Tibial nerve (tissue), 4 donors: ENCODE measurements at places on chromosomes 5 and 9. TPM values are rescaled to one million over a fixed set of nuclear protein-coding genes. Genes with fewer than 3 reads are reported as not detected.

GRCh38 chr9:73906671-73907070 is 590.5 kb upstream of the RORB start:
- no peaks in the 10 kb centered on the region for H3K36me3 ChIP-seq
- no peak for DNase-seq
- no peaks in the 10 kb centered on the region for H3K27me3 ChIP-seq
- H3K4me3 ChIP-seq, result no peak overlapping the region
- H3K27ac ChIP-seq, result no peak overlapping the region

DNA sequence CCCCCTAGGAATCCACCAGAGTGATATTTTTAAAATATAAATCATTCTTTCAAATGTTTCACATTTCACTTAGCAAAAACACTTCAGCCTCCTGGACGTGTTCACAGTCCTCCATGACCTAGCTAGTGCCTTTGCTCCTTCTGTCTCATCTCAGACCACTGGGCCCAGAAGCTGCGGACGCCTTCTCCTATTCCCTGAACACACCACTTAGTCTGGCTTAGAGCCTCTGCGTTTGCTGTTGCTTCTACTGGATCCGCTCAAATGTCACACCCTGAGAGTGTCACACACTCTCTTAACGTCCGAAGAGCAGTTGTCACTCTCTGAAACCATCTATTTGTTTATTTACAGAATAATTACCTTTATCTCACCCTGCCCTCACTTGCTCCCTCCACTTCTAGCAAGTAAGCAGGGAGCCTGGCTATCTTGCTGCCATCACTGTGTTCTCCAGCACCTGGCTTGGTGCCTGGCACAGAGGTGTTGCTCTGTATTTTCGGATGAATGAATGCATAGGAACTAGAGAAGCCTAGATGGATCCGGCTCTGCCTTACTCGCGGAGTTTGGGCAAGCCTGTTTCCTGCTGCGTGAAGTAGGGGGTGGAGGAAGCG is 1.2 kb upstream of the GRK6 start:
- H3K36me3 ChIP-seq, result no peaks in the 10 kb centered on the region
- H3K4me1 ChIP-seq, result peaks cover 27% of the 10 kb centered on the region
- no peak for DNase-seq
- H3K27ac ChIP-seq, result peak overlapping the region; percentile 92
- H3K4me3 ChIP-seq, result peak overlapping the region; percentile 66

GRCh38 chr5:33143405-33144123 is 297.2 kb upstream of the TARS1 start:
- H3K4me3 ChIP-seq, result no peak overlapping the region
- no peaks in the 10 kb centered on the region for H3K27me3 ChIP-seq
- H3K4me1 ChIP-seq, result no peaks in the 10 kb centered on the region
- no peak overlapping the region for H3K27ac ChIP-seq

DNA sequence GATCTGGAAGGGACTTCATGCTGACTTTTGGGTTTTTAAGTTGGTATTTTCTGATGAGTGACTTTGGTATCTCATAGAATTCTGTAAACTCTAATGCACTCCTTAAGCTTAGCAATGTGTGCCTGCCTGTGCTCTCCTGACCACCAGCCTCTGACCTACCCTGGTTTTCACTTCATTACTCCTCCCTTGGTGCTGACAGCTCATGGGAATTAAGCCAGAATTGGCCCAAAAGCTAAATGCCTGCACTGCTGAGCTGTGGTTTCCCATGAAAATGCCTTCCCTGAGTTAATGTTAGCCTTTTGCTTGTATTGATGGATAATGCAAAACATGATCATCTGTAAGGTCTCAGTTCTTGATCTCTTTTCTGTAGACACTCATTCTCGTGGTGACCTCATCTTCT is 308.0 kb downstream of the DOCK8 start:
- DNase-seq, result no peak
- H3K36me3 ChIP-seq, result no peaks in the 10 kb centered on the region
- H3K4me3 ChIP-seq, result no peak overlapping the region
- peaks cover 38% of the 10 kb centered on the region for H3K4me1 ChIP-seq
- no peak overlapping the region for H3K27ac ChIP-seq

- H3K4me1 ChIP-seq, result no peaks in the 10 kb centered on the region
- no peaks in the 10 kb centered on the region for H3K27me3 ChIP-seq
- no peaks in the 10 kb centered on the region for H3K36me3 ChIP-seq
- DNase-seq, result no peak
- H3K4me3 ChIP-seq, result no peak overlapping the region
- no peak overlapping the region for H3K27ac ChIP-seq
Measured at GRCh38 chr9:84339503-84339902, 1.1 kb downstream of the SLC28A3 start.

GRCh38 chr5:54757541-54757940 is 227.9 kb downstream of the ESM1 start:
- no peak for DNase-seq
- no peaks in the 10 kb centered on the region for H3K36me3 ChIP-seq
- H3K27me3 ChIP-seq, result no peaks in the 10 kb centered on the region

- no peak overlapping the region for H3K27ac ChIP-seq
- no peaks in the 10 kb centered on the region for H3K27me3 ChIP-seq
- no peaks in the 10 kb centered on the region for H3K36me3 ChIP-seq
- H3K4me3 ChIP-seq, result no peak overlapping the region
- peaks cover 4% of the 10 kb centered on the region for H3K4me1 ChIP-seq
Measured at GRCh38 chr5:95631991-95632675, 12.2 kb downstream of the GPR150 start.

DNA sequence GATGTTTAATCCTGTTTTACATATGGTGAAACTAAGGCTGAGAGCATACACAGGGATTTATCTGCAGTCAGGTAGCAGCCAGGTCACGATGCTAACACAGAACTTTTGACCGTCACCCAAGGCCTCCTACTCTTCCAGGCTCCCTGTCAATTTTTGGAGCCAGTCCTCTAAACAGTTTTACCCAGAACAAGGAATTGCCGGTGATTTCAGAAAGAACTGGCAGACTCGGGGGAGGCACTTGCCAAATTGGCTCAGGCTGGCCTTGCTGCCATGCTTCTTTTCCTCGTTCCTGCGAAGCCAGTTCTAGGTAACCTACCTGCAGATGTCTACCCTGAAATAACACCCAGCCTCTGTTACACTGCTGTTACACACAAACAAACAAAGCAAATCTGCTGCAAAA is 21.2 kb downstream of the GRIA1 start:
- no peak overlapping the region for H3K27ac ChIP-seq
- H3K4me1 ChIP-seq, result peaks cover 4% of the 10 kb centered on the region
- H3K36me3 ChIP-seq, result no peaks in the 10 kb centered on the region
- no peak overlapping the region for H3K4me3 ChIP-seq
- H3K27me3 ChIP-seq, result no peaks in the 10 kb centered on the region
- no peak for DNase-seq

GRCh38 chr5:52702877-52703276 is 84.8 kb upstream of the ITGA1 start:
- H3K36me3 ChIP-seq, result no peaks in the 10 kb centered on the region
- DNase-seq, result no peak
- no peaks in the 10 kb centered on the region for H3K27me3 ChIP-seq

DNA sequence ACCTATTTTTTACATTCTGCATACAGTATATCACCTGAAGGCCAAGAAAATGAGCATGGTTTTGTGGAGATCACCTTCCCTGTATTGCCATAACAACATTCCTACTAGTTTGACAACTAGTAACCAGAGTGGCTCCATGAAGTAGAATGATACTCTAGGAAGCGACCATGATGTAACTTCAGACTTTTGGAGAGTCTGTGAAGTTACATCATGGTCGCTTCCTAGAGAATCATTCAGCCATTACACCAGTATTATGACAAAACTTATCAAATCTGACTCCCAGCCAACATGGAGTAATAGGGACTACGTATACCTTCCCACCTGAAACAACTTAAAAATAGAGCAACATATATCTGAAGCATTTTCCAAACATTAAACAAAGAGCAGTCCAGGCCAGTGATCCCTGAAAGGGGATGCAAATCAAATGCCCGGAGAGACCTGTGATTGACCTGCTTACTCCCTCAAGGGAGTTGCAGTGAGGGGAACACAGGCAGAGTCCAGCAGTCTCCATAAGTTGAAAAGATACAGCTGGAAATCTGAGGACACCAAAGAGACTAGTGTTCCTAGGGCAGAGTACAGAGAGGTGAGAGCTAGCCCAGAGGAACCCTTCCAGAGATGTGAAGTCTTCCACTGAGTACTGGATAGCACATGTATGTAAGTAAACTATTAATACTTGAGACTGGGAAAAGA is 7.8 kb downstream of the ECM2 start:
- no peak for DNase-seq
- H3K4me3 ChIP-seq, result no peak overlapping the region
- H3K4me1 ChIP-seq, result no peaks in the 10 kb centered on the region
- no peak overlapping the region for H3K27ac ChIP-seq
- H3K36me3 ChIP-seq, result no peaks in the 10 kb centered on the region
- H3K27me3 ChIP-seq, result no peaks in the 10 kb centered on the region

GRCh38 chr5:159844267-159845121 is 71.8 kb upstream of the ADRA1B start:
- H3K27me3 ChIP-seq, result no peaks in the 10 kb centered on the region
- no peak overlapping the region for H3K27ac ChIP-seq
- no peaks in the 10 kb centered on the region for H3K36me3 ChIP-seq
- no peaks in the 10 kb centered on the region for H3K4me1 ChIP-seq
- DNase-seq, result no peak

- no peak overlapping the region for H3K4me3 ChIP-seq
- no peaks in the 10 kb centered on the region for H3K36me3 ChIP-seq
Measured at GRCh38 chr5:74140409-74140808, 500.1 kb downstream of the ENC1 start.

DNA sequence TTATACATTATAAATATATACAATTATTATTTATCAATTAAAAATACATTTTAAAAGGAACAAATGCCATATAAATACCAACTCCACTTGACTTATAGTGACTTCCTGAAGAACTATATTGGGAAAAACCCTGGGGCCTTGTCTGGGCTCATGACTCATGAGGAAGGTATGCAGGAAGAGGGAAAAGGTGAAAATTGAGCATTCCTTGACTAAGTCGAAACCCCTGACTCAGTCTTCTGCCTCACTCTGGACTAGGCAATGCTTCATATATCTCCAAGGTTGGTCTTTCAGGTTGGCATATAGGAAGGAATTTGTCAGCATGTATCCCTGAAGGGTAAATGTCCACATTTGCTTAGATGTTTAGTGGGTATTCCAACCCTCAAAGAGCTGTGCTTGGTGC is 78.5 kb downstream of the SH3TC2 start:
- no peaks in the 10 kb centered on the region for H3K36me3 ChIP-seq
- no peaks in the 10 kb centered on the region for H3K4me1 ChIP-seq
- H3K4me3 ChIP-seq, result no peak overlapping the region
- H3K27ac ChIP-seq, result no peak overlapping the region
- H3K27me3 ChIP-seq, result no peaks in the 10 kb centered on the region

GRCh38 chr9:121596515-121596914 is 54.9 kb upstream of the DAB2IP start:
- H3K4me1 ChIP-seq, result no peaks in the 10 kb centered on the region
- no peaks in the 10 kb centered on the region for H3K36me3 ChIP-seq
- H3K27ac ChIP-seq, result no peak overlapping the region
- peaks cover 30% of the 10 kb centered on the region for H3K27me3 ChIP-seq
- no peak overlapping the region for H3K4me3 ChIP-seq

DNA sequence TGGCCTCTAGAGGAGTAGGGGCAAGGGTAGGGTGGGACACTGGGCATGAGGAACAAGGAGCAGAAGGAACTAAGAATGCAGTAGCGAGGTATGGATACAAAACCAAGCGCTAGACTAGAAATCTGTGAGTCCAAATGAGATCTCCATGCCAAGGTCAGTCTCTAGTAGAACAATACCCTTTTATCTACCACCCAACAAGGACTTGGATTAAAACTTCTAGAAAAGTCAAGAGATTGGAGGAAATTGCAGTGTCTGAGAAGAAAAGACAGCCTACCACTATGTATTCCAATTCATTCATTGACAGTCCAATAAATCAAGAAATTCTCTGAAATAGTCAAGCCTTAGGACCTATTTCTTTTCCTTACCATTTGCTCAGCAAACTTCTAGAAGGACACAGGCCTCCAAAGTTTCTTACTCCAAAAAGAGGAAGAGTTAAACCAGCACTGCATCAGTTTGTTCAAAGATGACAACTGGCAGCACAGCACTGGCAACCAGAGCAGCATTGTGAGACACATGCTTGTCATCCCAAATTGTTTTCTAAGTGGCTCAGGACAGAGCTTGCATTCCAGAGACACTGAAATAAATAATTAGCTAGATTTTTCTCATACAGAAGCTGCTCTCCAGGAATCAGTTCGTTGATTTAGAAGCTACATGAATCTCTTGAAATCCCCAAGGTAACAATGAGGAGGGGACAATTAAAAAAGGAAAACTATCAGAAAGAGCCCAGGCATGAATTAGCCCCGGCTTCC is 22.6 kb downstream of the ABCA1 start:
- H3K4me3 ChIP-seq, result no peak overlapping the region
- H3K27me3 ChIP-seq, result no peaks in the 10 kb centered on the region
- H3K36me3 ChIP-seq, result no peaks in the 10 kb centered on the region
- DNase-seq, result no peak
- peak overlapping the region; percentile 72 for H3K27ac ChIP-seq
- H3K4me1 ChIP-seq, result peaks cover 87% of the 10 kb centered on the region

GRCh38 chr9:113345190-113345589 is 4.2 kb upstream of the BSPRY start:
- no peaks in the 10 kb centered on the region for H3K27me3 ChIP-seq
- no peak for DNase-seq
- H3K27ac ChIP-seq, result peak overlapping the region; percentile 86

DNA sequence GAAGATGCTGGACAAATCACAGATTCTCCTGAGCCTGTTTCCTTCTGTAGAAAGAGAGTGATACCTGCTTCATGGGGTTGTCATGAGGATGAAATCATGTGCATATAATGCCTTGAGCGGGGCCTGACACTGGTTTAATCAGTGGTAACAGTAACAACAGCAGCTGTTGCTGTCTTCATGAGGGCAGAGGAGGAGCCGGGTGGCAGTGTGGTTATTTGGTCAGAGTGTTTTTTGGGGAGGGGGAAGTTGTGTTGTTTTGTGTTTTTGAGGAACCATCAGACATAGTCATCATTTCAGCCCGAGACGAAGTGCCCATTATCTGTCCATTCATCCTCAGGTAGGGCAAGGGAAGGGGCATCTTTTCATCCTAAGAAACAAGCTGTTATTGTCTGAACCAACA is 44.0 kb downstream of the NEURL1B start:
- H3K27ac ChIP-seq, result no peak overlapping the region
- H3K4me3 ChIP-seq, result no peak overlapping the region
- DNase-seq, result no peak
- H3K36me3 ChIP-seq, result no peaks in the 10 kb centered on the region
- peaks cover 25% of the 10 kb centered on the region for H3K4me1 ChIP-seq
- no peaks in the 10 kb centered on the region for H3K27me3 ChIP-seq

Gene NUDT12
- total RNA-seq, result 12.0 TPM

Gene FBXW2
- 33.9 TPM for total RNA-seq

Gene KCNT1
- under 0.01 TPM for total RNA-seq

Gene HK3
- total RNA-seq, result 9.0 TPM

Gene NPDC1
- 128 TPM for total RNA-seq

Gene GCNT4
- total RNA-seq, result 1.5 TPM

Gene WNK2
- 17.7 TPM for total RNA-seq

Gene ZNF483
- 5.7 TPM for total RNA-seq
